ENCODE measurements at places on chromosomes 2 and 18.

DNA sequence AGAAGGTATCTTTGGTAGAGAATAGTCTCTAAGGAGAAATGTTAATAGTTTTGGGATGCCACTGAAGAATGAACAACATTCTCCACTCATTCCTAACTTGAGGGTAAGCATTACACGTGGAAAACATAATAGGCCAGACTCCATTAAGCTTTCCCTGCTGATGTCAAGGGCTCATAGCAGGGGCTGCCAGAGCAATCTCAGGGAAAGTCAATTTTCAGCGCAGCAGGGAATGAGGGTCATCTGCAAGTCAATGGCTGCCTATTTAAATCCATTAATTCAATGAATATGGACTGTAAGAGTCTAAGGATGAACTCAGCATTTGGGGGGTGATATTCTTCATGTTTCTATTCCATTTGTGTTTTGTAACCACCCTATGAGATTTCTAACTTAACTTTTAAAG is 144.2 kb upstream of the ARL4C start:
- DNase-seq, result no peak

DNA sequence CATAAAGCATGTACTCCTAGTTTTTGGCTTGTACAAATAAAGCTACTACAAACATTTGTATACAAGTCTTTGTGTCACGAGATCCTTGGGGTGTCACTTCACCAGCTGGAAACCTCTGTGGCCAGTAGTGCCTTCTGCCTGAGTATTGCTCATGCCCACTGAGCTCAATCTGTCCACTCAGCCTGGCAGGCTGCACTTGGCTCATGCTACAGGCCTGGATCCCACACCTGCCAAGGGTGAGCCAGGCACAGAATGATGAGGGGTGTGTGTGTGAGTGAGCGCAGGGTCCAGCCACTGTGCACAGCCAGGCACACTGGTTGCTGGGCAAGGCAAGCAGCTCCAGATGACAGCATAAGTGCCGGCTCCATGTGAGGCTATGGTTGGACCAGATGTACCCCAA is 13.1 kb downstream of the SRD5A2 start:
- DNase-seq, result no peak

- no peak for DNase-seq
Measured at GRCh38 chr2:16972276-16972675, 306.6 kb upstream of the CYRIA start.

DNA sequence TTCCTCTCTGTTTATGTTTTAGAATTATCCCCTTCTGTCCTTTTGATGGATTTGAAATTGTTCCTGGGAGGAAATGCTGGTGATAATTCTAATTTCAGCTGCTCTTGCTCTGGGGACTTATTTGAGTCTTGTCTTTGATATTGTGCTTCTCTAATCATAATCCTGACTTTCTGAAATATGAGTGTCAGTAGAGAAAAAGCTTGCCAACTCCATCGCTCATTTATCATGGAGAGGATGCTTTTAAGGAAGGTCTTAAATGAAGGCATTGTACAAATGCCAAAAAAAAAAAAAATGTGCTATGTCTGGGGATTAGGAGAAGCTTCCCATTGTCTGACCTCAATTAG is 159.5 kb downstream of the NYAP2 start:
- DNase-seq, result no peak

DNA sequence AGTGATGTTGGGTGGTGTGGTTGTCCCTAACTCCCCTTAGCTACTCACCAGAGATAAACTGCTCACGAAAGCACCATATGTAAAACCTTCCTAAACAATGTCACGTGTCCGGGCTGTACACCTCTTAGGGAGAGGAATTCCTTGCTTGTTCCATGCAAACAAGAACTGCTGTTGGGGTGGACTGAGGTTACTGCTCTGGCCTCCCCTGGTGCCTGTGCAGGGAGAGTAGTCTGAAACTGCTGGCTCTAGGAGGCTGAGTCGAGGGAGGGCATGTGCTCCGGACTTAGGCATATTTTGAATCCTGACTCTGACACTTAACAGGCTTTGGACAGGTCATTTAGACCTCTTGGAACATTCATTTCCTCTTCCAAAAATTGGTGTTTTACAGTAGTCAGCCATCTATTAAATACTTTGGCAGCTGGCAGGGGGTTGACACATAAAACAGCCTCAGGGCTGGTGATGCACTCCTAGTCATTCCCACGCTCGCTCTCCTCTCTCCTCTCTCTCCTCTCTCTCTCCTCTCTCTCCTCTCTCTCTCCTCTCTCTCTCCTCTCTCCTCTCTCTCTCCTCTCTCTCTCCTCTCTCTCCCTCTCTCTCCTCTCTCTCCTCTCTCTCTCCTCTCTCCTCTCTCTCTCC is 10.6 kb downstream of the THNSL2 start:
- DNase-seq, result no peak

DNA sequence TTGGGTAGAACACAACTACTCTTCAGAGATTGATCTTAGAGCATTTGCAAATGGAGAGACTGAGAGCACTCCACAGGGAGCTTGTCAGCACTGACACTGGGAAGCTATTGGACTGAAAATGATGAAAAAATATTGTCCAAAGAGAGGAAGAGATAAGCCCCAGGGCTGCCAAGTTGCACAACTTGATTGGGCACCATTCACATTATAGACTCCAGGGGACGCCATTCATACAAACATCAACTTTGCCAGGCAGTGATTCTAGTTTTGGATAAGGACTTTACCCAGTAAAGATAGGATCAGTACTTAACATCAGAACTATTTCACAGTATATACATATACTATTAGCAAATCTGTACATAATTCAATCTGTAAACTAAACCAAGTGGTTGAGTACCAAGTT is 79.6 kb upstream of the MYCN start:
- no peak for DNase-seq

GRCh38 chr2:109351164-109351756 is 222.3 kb downstream of the SH3RF3 start:
- DNase-seq, result no peak

- no peak for DNase-seq
Measured at GRCh38 chr2:25331686-25332365, 9.9 kb downstream of the DNMT3A start.

DNA sequence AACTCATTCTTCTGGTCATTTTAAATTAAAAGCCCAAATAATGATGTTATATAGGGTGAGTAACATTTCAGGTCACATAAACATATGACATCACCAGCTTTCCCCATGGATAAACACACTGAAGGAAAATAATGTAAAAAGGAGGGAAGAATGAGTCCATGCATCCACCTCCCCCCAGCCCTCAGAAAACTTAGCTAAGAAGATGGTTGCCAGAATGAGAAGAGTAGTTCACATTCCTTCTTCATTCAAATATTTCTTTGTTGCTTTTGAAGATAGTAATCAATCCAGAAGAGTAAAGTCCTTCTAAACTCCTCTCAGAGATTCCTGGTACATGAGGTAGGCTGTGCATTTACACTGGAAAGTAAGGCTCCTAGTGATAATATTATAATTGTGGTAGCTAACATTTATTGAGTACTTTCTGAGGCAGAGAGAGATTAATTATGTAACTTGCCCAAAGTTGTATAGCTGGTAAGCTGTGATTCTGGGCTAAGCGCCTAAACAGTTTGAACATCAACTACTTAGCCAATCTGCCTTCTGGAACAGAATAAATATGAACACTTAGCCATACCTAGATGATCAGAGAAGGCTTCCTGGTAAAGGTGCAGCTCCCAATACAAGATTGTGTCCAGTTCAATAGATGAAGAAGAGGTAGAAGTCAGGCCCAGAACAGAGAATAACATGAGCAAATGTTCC is 256.7 kb upstream of the FN1 start:
- DNase-seq, result no peak

GRCh38 chr18:32383050-32383819 is 87.4 kb downstream of the GAREM1 start:
- no peak for DNase-seq

- DNase-seq, result no peak
Measured at GRCh38 chr2:72694715-72695496, 130.9 kb downstream of the EXOC6B start.

GRCh38 chr2:144914622-144915318 is 394.9 kb upstream of the ZEB2 start:
- no peak for DNase-seq

DNA sequence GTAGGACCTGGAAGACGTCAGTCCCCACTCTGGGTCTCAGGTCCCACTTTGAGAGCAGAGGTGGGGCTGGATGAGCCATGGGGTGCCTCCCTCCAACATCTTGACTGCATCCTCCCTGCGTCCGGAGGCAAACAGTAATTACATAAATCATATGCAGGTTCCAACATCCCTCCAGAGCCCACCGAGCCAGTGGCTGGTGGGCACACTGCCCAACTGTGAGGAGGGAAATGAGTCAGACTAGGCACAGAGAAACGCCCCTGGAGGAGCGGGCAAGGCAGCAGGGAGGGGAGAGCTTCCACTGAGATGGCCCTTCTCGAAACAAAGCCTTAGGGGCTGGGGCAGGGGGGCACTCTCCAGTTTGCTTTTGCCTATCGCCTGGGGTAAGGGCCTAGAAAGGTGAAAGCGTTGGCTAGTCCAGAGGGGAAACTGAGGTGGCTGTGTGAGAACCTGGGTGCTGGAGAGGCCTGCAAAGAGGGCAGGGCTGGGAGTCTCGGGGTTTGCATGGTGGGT is 168.2 kb upstream of the MYCN start:
- no peak for DNase-seq

DNA sequence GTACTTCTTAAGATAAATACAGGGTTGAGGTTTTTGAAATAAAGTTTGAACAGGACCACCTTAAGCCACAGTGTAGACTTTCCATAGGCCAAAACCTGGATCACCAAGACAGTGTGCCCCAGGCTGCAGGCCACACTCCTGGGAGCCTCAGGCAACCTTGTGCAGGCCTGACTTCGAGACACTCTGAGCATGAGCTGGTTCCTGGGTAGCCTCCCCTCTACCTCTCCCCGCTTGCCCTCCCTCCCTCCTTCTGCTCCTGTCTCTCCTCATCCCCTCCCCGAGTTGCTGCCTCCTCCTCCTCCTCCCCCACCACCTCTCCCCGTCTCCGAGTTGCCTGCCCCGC is 10.6 kb upstream of the PROC start:
- DNase-seq, result no peak

DNA sequence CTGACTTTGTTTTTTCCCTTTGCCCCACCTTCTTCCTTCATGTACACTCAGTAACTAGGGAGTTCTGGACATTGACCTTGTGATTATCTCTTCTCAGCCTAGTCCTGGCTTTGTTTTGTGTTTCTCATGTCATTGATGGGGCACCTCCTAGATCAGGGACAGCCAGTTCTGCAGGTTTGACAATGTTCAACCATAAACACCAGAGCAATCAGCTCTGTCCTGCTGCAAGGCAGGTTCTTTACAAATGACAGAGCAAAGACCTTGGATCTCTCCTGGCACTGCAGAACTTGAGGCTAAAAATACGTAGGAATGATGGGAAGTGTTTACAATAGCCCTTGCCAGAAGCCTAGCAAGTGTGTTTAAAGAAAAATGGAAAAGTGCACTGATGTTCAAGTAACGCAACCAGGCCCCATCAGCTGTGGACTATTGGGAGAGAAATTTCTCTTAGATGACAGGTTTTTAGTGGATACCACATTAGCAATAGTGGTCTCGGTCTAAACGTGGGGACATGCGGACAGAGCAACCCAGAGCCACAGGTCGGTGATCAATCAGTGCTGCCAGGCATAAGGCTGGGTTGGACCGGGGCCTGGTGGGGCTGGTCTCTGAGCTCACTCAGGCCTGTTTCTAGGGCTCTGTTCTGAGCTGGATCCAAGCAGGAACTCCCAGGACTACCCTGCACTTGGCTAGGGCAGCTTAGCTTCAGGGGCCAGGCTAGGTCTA is 76.8 kb downstream of the SOWAHC start:
- no peak for DNase-seq

DNA sequence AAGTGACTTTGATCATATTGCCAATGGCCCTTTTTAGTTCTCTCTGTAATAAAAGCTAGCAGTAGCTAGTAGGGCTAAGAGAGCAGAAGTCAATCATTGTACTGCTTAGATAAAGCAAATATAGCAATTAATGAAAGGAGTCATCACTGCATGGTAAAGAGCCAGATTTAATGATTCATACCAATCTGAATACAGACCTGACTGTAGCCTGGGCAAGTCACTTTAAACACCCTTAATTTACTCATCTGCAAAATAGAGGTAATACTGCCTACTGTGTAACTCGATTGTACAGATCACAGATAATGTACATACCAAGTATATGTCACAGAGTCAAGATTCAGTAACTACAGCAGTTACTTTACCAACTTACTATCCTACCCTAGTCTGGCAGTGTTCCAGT is 63.6 kb downstream of the ASXL2 start:
- DNase-seq, result no peak

DNA sequence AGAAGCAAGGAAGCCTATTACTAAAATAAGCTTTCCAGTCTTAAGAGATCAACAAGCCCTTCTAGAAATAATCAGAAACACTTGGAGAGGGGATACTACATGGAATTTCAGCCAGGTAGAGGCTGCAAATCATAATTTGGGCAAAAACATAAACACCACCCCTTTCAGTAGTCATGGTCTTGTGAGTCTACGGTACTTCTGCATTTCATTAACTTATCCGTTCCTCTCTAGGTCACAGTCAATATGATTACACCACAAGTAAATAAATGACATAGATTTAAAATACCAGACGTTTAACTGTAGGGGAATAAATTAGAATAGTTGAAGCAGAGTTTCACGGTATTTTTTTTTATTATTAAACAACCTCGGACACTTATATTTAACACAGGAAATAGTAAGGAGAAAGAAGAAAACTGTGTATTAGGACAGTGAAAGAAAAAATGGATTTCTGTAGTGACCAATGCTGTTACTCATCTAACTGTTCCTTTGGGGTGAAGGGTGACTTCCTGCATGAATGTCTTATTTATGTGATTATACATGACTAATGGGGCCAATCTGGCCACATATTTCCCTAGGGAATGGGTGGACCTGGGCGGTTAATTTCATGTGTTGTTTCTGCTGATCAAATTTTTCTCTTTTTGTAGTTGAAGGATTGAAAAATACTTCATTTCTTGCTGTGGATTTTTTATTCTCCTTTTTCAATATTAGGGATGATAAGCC is 456.6 kb upstream of the UBE2E3 start:
- no peak for DNase-seq

DNA sequence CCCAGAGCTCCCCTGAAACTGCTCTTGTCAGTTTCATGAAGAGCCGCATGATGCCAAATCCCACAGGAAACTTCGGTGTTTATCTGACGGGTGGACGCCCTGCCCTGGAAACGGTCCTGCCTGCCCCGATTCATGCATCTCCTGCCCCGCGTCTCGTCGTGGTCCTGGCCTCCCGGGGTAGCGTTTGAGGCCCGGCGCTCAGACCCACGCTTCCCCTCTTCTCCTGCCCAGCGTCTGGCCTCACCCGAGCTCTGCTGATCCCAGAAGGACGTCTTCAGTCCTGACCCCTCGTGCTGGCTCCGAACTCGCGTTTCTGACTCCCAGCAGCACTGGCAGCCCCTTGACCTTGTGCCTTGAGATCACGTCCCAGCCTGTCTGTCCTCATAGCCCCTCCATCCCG is 180.5 kb downstream of the TMEM18 start:
- no peak for DNase-seq

DNA sequence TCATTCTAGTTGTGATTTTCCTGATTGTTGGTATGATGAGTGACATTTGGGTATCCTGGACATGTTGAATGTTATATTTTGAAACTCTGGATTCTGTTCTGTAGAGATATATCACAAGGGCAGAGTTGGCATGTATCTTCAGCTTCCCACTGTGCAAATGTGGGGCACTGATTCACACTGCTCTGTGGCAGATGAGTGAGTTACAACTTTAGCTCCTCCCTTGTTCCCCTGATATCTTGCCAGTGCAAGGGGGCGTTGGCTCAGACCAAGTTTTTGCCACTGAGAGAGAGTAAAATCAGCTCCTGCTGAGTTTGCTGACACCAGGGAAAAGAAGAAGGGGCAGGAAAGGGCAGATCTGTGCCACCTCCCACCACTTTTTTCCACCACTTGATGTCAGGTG is 199.6 kb upstream of the MMADHC start:
- no peak for DNase-seq

Measured in CD4-positive, alpha-beta T cell treated with Interferon gamma for 1 hour (primary cell).